ENCODE measurements at places on chromosomes 6 and 20.

DNA sequence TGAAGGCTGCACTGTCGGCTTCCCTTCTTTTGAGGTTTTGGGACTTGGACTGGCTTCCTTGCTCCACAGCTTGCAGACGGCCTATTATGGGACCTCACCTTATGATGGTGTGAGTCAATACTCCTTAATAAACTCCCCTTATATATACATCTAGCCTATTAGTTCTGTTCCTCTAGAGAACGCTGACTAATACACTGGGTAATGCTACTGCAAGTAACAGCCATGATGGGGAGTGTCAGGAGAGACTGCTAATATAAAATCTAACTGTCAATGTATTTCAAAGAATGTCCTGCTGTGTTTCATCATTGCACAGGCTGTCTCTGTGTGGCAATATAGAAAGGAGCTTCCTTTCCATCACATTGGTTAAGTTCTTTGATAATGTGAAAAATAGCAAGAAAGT, 57.7 kb upstream of the UST start:
- DNase-seq, result no peak

GRCh38 chr6:129191235-129191634, 308.3 kb downstream of the LAMA2 start:
- DNase-seq, result no peak

DNA sequence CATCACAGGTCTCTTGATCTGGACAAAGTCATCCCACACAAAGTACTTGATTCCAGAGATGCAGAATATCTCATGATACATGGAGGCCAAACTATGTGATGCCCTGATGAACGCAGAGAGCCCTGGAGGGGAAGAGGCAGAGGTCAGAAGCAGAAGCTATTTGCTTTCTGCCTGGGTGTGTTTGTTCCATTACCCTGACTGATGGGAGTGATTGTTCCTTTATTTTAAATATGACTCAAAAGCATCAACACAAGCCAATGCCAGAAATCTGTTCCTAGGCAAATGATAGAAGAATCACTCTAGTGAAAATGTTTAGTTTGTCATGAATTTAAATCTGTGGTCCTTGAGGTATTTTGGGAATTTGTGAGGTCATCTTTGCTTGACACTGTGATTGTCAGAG, 54.7 kb upstream of the GGTLC1 start:
- peak; percentile 1 for DNase-seq

DNA sequence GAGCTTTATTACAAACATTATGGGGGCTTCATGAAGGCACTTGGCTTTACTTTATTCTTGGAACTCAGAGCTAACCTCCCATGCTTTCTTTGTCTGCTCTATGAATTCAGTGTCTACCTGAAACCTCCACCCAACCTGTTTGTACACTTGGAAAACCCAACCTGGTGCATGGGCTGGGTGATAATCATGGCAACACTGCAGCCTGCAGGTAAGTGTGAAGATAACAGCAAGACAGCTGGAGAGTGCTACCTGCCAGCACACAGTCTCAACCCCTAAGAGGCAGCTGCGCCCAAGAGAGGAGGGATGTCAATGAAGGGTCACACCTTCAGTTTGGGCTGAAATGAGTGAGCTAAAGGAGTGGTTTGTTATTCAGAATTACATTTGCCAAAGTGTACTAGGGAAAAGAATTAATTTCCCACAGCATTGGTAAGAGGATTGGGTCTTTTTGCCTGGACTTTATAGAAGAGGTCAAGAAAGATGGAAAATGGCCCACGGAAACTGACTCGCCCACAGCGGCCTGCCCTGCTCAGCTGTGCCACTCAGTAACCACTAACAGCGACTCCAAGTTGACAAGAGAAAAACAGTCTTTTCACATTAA, 24.4 kb downstream of the FOXQ1 start:
- DNase-seq, result peak; percentile 67

GRCh38 chr20:1171461-1172093, 13.2 kb downstream of the TMEM74B start:
- DNase-seq, result peak; percentile 12

- no peak for DNase-seq
Observed at GRCh38 chr6:167275436-167275835, 15.7 kb upstream of the UNC93A start.

DNA sequence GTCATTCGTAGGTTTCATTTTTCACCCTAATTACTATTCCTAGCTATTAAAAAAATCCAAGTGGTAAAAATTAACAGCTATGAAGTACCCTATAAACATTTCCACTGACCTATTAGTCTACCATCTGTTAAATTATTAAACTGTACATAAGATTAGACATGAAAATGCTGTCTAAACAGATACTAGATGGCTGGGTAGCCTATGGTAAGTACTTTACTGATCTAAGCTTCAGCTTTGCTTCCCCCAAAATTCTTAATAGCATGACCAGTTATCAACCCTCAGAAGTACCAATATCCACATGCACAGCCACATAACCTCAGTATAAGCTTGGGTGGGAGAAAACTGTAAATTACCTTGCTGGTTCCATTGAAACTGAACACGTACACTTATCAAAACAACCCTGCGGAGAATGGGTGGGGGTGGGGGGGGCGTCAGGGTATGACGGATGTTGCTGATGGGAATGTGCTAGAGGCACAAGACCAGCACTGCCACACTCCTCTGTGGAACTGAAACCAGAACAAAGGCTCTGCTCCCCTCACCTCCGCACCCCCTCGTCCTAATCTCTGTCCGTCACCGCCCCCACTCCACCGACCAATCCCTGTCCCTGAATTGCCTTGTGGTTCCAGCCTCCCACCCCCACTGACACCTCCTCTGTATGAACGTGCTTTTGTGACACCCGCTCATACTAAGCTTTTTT, 45.3 kb downstream of the B4GALT5 start:
- DNase-seq, result peak; percentile 75

- no peak for DNase-seq
Observed at GRCh38 chr6:143222801-143223231, 162.1 kb downstream of the AIG1 start.
